Glomerular endothelial cell (primary cell): ENCODE measurements at places on chromosomes 5 and 9. TPM values are rescaled to one million over a fixed set of nuclear protein-coding genes. Genes with fewer than 3 reads are reported as not detected.

MAP1B gene
- 401 and 515 TPM in 2 replicates for total RNA-seq

ALDH7A1 gene
- total RNA-seq: 35.6 and 37.1 TPM in 2 replicates

GRCh38 chr5:68242743-68243142 lies 27.2 kb downstream of the PIK3R1 start:
- no peak for DNase-seq

DNA sequence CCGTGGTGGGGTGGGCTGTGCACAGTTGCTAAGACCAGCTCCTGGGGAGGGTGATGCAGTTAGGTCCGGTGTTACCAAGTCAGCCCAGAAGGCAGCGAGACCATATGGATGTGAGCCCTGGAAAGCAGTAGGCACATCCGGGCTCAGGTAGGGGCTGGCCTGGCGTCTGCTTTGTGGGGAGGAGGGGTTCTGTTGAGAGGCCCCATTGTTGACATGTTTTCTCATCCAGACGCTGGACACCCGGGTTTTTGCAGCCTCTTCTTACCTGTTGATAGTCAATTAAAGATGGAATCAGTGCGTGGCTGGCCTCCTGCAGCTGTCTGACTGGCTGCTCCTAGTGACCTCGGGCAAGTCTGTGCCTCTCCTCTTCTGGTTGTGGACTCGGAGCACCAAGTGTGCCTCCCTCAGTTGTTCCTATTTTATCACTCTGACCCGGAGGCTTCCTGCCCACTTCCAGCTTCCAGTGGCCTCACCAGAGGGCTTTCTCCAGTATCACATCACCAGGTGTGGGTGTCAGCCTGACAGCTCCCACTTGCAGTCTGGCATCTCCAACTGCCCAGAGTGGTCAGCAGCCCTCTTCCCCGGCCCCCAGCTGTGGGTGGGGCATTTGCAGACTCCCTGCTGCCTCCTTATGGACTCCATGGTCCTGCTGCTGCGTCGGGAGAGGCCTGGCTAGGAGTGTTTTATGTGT lies 90.8 kb downstream of the EHMT1 start:
- no peak for DNase-seq
